GM18507 (cell line): ENCODE measurements at places on chromosomes 13 and 19.

DNA sequence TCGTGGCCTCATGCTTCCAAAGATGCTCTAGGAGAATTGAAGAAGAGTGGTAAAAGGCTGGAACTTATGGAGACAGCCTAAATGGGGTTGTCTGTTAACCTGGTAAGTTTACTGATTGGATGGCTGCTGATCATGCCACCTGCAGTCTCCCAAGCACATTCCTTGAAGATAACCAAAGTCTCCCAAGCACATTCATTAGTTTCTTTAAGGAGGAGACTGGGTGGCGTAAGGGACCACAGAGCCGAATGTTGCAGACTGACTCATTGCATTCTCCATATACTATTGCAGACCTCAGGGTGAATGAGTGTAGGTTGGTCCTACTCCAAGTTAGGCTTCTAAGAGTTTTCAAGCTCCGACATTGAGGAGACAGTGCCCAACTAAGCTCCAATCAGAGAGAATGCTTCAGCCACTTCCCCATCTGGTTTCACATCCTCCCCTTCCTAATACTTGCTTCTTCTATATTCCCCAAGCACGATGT, at the start of gene IGFL3:
Gene IGFL3, minus strand, starts transcription at position 51 of the 478 bp plus-strand sequence. Its CDS starts 39 bp downstream, at position 12.
- no peak for DNase-seq

- DNase-seq = no peak
Measured at GRCh38 chr13:84684048-84684662, 801.9 kb upstream of the SLITRK1 start.

- no peak for DNase-seq
Measured at GRCh38 chr13:45179428-45179827, 21.4 kb downstream of the KCTD4 start.

DNA sequence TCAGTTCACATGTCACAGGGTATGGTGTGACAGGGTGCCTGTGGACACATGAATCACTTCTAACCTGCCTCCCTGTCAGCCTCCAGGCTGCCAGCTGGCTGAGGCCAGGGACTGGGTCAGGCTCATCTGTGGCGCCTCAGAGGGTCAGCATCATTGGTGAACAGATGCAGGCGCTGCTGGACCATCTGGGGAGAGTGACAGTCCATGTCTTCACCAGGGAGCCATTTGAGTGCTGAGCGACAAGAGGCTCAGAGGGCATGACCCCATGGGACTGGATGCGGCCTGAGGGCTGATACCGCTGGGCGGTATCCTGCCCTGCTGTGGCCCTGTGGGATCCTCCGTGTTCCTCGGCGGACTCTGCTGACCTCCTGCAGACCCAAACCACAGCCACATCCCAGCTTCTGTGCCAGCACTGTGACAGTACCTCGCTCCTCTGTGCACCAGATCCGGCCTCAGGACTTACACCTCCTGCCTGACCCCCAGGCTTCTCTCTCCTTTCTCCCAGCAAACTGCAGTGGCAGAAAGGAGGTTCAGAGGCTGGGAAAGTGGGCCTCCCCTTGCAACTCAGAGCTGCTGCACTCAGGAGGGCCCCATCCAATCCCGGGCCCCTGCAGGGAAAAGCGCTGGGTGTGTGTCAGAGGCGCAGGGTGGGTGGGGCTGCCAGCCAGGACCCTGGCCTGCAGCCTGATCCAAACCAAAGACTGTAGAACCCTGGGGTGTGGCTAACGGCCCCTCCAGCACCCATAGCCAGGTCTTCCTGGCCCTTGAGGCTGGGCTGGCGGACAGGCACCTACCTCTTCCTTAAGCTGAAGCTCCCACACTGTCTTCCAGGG, 10.2 kb downstream of the ACTMAP start:
- DNase-seq = no peak

DNA sequence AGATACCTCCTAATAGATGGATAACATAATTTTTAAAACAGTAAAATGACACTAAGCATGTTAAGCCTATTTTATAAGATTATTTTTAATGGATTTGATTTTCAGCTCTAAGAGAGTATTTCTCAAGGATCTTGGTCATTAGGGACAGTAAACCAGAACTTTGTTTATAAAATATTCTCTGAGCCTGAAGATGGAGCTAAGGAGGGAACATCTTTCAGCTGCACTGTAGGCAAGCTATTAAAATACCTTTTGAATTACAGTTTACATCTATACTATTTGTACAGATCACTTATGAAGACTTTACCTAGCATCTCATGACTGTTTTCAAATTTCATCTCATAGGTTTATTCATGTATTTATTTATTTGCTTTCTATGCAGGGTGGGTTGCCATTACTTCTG, 345.3 kb downstream of the MYO16 start:
- DNase-seq = no peak

DNA sequence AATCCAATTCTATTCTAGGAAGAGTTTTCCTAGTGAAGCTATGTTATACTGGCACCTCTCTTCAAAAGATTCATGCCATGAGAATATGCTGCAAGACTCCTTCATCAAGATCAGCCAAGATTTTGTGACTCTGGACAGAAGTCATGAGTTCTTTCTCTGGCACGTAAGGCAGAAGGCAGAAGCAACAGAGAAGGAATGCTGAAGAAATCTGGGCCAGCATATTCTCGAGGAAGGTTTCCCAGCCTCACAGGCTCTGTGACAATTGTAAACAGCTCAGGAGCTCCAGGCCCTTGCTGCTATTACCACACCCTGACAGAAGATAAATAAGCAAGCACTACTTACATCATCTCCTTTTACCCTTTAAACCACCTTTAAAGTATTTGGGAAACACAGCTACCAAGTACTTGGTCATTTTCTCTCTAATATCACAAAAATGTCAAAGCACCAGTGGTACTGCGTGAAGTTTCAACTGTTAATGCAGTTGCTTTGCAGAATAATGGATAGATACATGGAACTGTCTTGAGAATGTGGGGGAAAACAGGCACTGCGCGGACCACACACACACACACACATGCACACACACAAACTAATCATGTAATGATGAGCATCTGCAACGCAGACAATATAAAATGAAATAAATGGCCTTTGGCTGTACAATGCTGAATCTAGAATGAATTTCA, 55.4 kb downstream of the INTS6 start:
- no peak for DNase-seq

- DNase-seq = no peak
Measured at GRCh38 chr19:589693-590395, at the start of gene HCN2. Gene HCN2 (plus strand): TSS chr19:589881. CDS start chr19:589946, 65 bp downstream.

GRCh38 chr19:38699027-38699346, 45.3 kb downstream of the CAPN12 start:
- DNase-seq = no peak

DNA sequence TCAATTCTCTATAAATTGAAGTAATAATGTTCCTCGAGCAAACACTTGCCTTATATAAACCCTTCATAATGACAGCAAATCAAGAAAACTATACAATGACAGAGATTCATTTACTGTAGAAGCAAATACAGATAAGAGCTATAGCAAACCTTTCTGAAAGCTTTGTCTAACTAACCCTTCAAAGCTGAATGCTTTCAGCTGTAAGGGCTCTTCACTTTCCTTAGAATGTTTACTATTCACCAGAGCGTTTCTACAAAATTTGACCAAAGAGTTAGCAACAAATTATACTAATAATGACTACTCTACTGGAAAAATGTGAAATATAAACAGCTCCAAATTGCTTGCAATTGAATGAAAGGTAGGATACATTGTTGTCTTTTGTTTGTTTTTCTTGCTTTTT, 218.1 kb downstream of the SLITRK5 start:
- no peak for DNase-seq

DNA sequence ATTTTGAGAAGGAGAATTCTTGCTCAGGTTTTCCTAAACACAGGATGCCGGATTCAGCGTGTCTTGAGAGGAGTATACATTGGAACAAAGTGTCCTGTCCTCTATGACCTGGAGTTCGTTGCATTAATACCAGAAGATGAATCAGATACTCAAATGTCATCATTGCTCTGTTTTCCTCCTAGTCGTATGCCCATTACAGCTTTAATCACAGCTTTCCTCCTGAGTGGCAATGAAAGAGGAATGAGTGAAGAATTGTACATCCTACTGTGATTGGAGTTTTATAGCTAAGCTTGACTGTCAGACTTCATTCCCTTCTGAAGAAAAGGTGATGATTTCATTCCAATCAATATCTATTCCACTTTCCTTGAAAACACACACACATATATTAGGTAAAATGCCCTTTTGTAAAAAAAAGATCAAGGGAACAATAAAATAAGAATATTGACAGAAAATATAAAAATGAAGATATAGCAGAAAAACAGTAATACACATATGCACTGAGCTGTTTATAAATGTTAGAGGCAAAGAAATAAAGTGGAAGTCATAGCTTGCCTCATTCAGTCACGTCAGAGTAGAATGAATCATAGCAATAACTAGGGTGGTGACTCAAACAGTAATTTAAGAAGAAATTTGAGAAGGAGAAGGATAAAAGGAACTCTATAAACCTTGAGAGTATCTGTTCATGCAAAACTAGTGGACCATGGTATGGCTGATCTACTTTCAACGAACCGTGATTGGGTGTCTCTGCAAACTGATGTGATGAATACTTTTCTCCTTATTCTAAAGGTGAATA, 501.5 kb downstream of the SUCLA2 start:
- no peak for DNase-seq

DNA sequence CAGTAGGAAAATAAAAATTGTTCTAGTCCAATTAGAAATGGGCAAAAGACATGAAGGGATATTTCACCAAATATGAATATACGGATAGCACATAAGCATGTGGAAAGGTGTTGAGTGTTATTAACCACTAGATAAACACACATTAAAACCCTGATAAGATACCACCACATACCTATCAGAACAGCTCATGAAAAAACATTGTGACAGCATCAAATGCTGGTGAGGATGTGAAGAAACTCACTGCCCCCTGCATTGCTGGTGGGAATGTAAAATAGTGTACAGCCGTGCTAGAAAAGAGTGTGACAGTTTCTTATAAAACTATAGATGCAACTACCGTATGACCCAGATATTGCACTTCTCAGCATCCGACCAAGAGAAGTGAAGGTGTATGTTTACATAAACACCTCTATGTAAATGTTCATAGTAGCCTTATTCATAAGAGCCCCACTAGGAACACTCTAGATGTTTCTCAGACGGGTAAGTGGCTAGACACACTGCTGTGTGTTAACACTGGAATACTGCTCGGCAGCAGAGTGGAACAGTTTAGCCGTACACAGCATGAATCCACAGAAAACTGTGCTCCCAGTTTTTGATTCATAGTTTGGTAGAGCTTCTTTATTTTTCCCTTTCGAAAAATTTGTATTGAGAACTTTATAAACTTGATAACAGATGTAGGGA, 321.1 kb downstream of the MYO16 start:
- DNase-seq = no peak

GRCh38 chr13:80577285-80577684, 236.4 kb upstream of the SPRY2 start:
- no peak for DNase-seq

- DNase-seq = no peak
Measured at GRCh38 chr13:99617474-99618255, 116.4 kb downstream of the TM9SF2 start.
